ENCODE measurements at places on chromosomes 3 and 15.

GRCh38 chr15:95948411-95948810 lies 382.1 kb upstream of the NR2F2 start:
- DNase-seq, result no peak

DNA sequence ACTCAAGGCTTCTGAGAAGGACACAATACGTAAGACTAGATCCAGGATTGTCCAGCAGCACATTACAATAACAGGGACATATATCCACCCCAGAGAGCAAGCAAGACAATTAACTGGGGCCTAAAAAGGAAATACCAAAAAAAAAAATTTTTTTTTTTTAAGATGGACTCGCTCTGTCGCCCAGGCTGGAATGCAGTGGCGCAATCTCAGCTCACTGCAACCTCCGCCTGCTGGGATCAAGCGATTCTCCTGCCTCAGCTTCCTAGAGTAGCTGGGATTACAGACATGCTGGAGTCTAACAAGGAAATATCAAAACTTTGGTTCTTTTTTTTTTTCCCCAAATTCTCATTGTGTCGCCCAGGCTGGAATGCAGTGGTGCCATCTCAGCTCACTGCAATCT lies 28.8 kb upstream of the IMPDH2 start:
- no peak for DNase-seq

DNA sequence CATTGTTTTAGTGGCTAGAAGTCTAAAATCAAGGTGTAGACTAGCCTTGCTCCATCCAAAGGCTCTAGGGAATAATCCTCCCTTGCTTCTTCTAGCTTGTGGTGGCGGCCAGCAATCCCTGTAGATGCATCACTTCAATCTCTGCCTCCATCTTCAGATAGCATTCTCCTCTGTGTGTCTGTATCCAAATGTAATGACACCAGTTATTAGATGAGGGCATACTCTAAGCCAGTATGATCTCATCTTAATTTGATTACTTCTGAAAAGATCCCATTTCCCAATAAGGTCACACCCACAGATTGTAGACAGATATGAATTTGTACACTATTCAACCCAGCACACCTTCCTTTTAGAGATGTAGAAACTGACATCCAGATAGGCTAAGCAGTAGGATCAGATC lies 334.5 kb upstream of the KCNMB2 start:
- DNase-seq, result no peak

DNA sequence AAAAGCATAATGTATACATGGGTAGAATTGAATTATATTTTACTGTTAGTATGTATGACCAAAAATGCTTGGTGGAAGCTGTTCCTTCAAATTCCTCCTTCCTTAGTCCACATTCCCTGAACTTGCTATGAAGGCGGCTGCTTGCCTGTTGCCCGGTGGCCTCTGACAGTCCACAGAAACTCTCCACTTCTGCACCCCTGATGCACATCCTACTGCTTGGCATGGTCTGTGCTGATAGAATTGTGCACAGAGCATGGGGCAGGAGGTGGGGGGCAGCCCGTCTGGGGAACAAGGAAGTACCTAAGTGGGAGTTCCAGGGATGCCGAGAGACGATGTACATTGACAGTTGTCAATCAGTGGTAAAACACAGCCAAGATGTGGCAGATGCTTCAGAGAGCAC lies 33.7 kb upstream of the GABRB3 start:
- DNase-seq, result no peak

DNA sequence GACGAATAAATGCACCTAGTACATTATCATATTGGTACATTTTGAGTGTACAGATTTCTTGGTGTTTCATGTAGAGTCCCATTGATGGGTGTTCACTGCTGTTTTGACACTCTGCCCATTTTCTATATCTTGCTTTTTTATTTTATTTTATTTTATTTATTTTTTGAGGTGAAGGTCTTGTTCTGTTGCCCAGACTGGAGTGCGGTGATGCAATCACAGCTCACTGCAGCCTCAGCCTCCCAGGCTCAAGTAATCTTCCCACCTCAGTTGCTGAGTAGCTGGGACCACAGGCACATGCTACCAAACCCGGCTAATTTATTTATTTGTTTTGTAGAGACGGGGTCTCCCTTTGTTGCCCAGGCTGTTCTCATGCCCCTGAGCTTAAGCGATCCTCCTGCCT lies 44.2 kb downstream of the DNAJC13 start:
- no peak for DNase-seq

DNA sequence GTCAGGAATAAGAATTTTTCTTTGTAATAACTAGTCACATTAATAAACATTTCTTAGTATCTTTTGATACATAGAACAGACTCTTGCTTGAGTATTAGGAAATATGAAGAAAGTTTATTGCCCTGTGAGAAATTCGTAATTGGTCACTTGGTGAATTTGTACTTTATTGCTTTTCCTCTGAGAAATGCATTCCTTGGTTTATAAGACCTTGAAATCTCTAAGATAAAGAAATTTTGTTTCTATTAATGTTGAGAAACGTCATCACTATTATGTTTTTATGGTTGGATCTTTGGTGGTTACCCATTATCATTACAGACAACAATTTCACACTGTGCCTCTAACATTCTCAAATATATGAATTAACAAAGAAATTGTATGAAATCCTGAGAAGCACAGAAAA lies 652.0 kb upstream of the NECTIN3 start:
- DNase-seq, result no peak

- no peak for DNase-seq
These were observed 60.8 kb downstream of the DAPK2 start for GRCh38 chr15:63985221-63986184.

DNA sequence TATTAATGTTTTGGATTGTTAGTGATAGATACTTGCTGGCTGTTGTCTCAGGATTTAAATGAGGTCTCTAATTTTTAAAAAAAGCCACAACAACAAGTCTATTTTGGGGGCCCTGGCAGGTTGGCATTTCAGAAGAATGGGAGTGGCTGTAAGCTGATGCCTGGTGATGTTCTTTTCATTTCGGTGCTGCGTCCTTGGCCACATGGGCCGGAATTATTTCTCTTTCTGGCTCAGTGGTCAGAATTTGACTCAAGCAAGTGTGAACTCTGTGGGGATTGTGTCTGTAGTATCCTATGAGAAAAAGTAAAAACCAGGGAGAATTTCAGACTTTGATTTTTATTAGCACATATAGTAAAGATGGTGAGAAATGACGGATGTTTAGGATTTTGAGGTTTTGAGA lies 203.0 kb downstream of the AKAP13 start:
- DNase-seq, result peak; percentile 28

DNA sequence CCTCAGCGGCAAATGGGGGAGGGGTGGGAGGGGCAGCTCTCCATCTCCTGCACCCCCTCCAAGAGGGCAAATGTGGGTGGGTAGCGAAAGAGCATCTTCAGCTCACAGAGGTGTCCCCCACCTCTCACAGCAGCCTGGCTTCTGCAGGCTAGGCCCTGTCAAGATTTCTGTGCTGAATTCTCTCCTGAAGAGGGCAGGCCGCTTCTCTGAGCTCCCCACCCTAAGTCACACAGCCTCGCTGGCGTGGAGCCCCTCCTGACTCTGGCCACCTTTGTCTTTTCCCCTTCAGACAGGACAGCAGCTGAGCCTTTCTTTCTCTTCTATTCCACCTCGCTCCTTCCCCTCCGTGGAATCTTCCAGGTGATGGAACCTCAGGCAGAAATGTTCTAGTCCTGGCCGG lies 26.3 kb upstream of the ADAMTS7 start:
- DNase-seq, result no peak

GRCh38 chr3:32592696-32593353 lies 22.2 kb upstream of the DYNC1LI1 start:
- no peak for DNase-seq

GRCh38 chr15:94451466-94451865 lies 220.1 kb downstream of the MCTP2 start:
- no peak for DNase-seq

GRCh38 chr15:29569533-29570092 lies 252.7 kb downstream of the TJP1 start:
- no peak for DNase-seq

GRCh38 chr3:9168241-9168741 lies 81.2 kb downstream of the SRGAP3 start:
- peak; percentile 82 for DNase-seq

DNA sequence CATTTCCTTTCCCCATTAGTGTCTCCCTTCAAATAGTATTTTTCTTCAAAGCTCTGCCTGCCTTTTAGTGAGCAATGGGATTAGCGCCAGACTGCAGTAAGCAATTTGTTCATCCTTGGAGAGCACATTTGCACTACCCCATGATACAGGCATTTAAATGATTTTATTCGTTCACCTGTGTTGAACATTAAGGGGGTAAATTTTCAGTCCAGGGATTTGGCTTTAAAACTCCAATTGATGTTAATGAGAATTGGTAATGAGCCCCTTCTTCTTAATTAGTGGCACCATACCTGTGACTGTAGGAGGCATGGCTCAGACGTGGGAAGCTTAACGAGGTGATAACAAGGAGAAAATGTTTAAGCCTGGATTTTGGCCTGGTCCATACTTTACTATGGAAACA lies 161.4 kb upstream of the NANOGP8 start:
- no peak for DNase-seq

DNA sequence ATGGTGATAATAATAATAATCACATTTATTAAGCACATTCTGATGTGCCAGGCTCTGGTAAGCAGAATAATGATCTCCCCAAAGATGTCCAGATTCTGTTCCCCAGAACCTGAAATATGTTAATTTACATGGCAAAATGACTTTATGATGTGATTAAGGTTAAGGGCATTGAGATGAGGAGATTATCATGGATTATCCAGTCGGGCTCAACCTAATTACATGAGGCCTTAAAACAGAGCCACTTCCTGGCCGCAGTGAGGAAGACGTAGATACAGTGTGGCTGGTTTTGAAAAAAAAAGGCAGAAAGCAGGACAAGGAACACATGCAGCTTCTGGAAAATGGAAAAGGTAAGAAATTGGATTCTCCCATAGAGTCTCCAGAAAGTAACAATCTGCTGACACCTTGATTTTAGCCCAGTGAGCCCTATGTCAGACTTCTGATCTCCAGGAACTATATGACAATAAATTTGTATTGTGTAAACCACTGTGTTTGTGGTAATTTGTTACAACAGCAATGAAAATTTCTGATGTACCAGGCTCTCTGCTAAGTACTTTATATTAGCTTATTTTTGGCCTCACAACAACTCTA lies 126.7 kb downstream of the ALCAM start:
- no peak for DNase-seq

- peak; percentile 76 for DNase-seq
These were observed 119.9 kb downstream of the LMLN start for GRCh38 chr3:198079771-198080520.

GRCh38 chr15:74443100-74443909 lies 9.5 kb upstream of the SEMA7A start:
- DNase-seq, result no peak

GRCh38 chr3:179526482-179526881 lies 36.2 kb upstream of the ACTL6A start:
- DNase-seq, result no peak

DNA sequence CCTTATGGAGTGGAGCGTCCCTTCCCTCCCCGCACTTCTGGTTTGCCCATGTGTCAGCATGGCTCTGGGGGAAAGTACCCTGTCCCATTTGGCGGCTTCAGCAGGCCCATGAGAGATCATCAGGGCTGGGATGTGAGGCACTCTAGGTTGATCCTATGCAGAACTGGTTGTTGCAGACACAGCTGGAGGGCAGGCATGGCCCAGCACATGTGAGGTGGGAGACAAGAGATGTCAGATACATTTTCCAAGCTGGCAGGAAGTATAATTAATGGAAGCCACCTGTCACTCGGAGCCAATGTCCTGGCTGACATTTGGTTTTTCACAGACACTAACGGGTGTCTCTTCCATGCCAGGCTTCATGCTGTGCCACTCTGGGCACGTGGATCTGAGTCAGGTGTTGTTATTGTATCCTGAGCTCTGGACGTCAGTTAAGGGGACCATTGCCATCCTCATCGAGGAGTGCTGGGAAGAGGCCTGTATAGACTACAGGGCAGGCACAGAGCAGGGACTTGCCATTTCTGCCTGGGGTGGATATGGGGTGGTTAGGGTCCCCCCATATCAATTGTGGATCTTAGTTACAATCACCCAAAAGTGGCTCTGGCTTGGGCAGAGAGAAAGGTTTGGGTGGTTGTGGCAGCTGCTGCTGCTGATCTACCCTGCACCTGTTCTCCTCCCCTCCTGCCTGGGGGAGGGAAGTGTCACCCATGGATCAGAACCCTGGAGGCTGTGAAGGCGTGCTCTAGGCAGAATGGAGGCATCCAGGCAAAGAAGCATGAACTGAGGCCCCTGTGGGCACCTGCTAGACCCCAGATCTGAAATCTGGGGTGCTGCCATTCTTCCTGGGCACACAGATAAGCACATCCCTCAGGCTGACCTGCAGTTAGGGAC lies 140.7 kb downstream of the FBLN2 start:
- DNase-seq, result no peak
